ENCODE measurements at places on chromosomes 13 and 19.

GRCh38 chr19:58518256-58519086 is 1.1 kb downstream of the ZBTB45 start:
- DNase-seq: no peak

DNA sequence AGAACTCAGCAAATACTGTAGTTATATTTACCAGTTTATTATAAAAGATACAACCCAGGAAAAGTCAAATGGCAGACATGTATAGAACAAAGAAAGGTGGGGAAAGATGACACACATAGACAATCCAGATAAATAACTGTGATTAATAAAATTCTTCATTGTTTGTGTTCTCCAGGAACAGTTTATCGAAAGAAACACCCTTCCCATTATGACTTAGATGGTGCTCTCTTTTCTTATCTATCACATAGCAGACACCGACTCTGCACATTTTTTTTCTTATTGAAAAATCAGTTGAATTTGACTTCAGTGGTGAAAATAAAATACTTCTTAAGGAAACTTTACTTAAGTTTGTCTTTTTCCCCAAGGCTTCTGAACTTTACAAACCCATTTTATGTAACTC is 6.2 kb downstream of the ZNF708 start:
- DNase-seq: no peak

- no peak for DNase-seq
These were observed 158.4 kb upstream of the CSNK1A1L start for GRCh38 chr13:37263871-37264270.

- DNase-seq: no peak
These were observed 66.7 kb downstream of the LRRC63 start for GRCh38 chr13:46278474-46278873.

All from NCI-H2107 (cell line).